ENCODE measurements at places on chromosomes 1 and 21. TPM values are rescaled to one million over a fixed set of nuclear protein-coding genes. Genes with fewer than 3 reads are reported as not detected.

MPL gene
- 0.39 TPM for total RNA-seq

MFSD2A gene
- 8.0 TPM for total RNA-seq

PRDM16 gene
- total RNA-seq = 3.9 TPM

OR2T35 gene
- not detected for total RNA-seq

RIMS3 gene
- 1.2 TPM for total RNA-seq

PLCH2 gene
- 0.55 TPM for total RNA-seq

NBL1 gene
- total RNA-seq = 126 TPM

APOBEC4 gene
- total RNA-seq = not detected

FCRL5 gene
- total RNA-seq = 0.13 TPM

CYP4A11 gene
- total RNA-seq = not detected

PTGFRN gene
- 24.0 TPM for total RNA-seq

NGF gene
- total RNA-seq = 5.2 TPM

ARHGAP29 gene
- 56.3 TPM for total RNA-seq

TMEM269 gene
- total RNA-seq = not detected

ANGPTL7 gene
- 0.42 TPM for total RNA-seq

ZMYND12 gene
- 1.3 TPM for total RNA-seq

BCL10 gene
- total RNA-seq = 22.2 TPM

QSOX1 gene
- total RNA-seq = 104 TPM

FOXO6 gene
- not detected for total RNA-seq

PTTG1IP gene
- total RNA-seq = 161 TPM

RXFP4 gene
- not detected for total RNA-seq

DNALI1 gene
- 3.1 TPM for total RNA-seq

ANGPTL3 gene
- total RNA-seq = not detected

NHLH1 gene
- total RNA-seq = 0.42 TPM

NAV1 gene
- 133 TPM for total RNA-seq

C1orf116 gene
- total RNA-seq = 0.10 TPM

RHCE gene
- not detected for total RNA-seq

TMEM82 gene
- total RNA-seq = not detected

TRAF3IP3 gene
- total RNA-seq = 3.7 TPM

OR10J5 gene
- total RNA-seq = not detected

ERI3 gene
- 43.6 TPM for total RNA-seq

IVNS1ABP gene
- 139 TPM for total RNA-seq

OR2L8 gene
- not detected for total RNA-seq

CCDC28B gene
- 3.5 TPM for total RNA-seq

ELAPOR1 gene
- total RNA-seq = 0.26 TPM

LCE1E gene
- not detected for total RNA-seq

KIF26B gene
- 0.32 TPM for total RNA-seq

IPP gene
- 11.9 TPM for total RNA-seq

CDK18 gene
- total RNA-seq = 4.0 TPM

PIGR gene
- 6.9 TPM for total RNA-seq

ABL2 gene
- 66.7 TPM for total RNA-seq

SMIM12 gene
- 57.0 TPM for total RNA-seq

SPRR2G gene
- total RNA-seq = not detected

PYHIN1 gene
- total RNA-seq = 1.4 TPM

ZBTB8B gene
- not detected for total RNA-seq

CCDC30 gene
- total RNA-seq = 1.6 TPM

UBIAD1 gene
- total RNA-seq = 13.5 TPM

LCE4A gene
- not detected for total RNA-seq

CD160 gene
- not detected for total RNA-seq

KRTAP19-5 gene
- not detected for total RNA-seq

TDRD10 gene
- 7.2 TPM for total RNA-seq

DCDC2B gene
- not detected for total RNA-seq
